ENCODE measurements at places on chromosomes 1 and 21.

DNA sequence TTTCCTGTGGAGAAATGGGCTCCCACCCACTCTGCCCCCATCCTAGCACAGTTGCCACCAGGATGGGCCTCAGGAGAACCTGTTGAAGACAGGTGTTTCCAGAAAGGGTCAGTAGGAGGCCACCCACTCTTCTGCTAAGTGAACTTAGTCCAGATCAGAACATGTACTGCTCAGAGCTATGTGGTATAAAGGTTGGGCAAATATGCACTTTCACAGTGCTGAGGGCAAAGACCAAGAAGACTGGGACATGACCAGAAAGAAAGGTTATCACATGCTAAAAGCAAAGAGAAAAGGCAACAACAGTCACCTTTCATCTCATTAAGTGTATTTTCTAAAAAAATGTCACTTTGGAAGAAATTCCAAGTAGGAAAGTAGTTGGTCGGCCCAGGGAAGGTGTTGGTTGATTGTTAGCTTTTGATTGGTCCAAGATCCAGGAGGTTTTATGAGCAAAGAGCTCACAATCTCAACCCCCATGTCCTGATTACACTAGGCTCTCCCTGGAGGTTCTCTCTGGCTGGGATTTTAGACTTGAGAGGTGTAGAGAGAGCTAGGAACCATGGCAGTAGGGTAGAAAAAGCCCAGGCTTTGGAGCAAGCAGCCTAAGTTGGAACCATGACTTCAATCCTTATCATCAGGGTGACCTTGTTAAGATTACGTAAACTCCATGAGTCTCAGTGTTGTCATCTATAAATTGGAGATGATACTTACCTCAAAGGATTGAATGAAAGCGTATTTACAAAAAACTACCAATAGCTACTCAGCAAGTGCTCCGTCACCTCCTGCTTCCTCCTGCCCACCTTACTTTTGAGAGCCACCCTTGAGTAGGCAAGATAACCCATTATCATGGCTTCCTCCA, 102.6 kb downstream of the GLUL start:
- DNase-seq, result no peak

DNA sequence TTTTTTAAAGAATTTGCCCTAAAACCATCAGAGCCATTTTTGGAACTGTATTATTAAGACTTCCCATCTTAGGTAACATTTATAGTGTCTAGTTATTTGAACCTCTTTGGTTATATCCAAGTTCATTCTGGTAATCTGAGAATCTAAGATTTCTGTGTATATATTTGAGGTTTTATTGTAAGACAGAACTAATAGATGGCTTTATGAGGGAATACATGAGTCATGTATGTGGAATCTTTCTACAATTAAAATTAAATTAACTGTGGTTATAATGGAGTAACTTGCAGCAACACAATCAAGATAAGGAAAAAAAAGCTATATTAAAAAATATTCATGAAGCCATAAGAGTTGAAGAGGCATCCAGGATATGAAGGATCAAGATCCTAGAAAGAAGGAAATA, 92.1 kb downstream of the UBE2U start:
- no peak for DNase-seq

- DNase-seq, result no peak
Measured at GRCh38 chr1:22210636-22211035, 67.7 kb upstream of the WNT4 start.

DNA sequence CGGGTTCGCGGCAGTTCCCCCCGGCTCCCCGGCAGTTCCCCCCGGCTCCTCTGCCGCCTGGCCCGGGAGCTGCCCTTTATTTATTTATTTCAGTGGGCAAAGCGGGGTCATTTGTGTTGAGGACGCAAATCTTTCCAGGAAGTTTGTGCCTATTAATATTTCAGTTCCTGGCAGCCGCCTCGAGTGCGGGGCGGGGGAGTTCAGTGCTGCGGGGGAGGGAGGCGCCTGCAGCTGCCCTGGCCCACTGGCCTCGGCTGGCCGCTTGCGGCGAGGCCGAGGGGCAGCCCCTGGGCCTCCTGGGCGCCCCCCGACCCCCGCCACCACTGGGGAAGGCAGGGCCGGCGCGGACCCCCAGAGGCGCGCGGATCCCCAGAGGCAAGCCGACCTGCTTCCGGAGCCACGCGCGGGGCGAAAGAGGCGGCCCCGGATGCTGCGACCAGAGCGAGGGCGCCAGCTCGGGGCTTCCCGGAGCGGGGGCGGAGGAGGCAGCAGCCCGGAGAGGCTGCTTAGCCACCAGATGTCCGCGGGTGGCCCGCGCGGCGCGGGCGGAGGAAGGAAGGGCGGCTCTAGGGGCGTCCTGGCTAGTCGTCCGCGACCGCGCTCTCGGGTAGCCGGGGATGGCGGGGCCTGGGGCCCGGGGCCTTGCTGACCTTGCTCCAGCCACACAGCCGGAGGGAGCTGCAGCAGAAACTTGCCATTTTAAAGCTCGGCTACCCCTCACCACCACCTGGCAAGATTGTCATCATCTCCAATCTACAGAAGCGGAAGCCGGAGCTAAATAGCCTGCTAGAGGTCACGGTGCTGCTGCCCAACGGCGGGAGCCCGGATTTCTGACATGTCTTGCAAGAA, 48.0 kb downstream of the H3-3A start:
- peak; percentile 69 for DNase-seq

DNA sequence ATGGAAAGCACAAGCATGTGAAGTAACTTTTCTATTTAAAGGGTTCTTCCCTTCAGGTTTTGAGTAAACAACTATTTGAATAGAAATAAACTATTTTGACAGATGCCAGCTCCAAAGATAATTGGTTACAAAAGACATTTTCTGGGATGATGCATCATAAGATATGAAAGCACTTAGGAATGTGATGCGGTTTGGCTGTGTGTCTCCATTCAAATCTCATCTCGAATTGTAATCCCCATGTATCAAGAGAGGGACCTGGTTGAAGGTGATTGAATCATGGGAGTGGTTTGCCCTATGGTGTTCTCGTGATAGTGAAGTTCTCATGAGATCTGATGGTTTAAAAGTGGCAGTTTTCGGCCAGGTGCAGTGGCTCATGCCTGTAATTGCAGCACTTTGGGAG, 6.4 kb downstream of the DISP1 start:
- DNase-seq, result no peak

DNA sequence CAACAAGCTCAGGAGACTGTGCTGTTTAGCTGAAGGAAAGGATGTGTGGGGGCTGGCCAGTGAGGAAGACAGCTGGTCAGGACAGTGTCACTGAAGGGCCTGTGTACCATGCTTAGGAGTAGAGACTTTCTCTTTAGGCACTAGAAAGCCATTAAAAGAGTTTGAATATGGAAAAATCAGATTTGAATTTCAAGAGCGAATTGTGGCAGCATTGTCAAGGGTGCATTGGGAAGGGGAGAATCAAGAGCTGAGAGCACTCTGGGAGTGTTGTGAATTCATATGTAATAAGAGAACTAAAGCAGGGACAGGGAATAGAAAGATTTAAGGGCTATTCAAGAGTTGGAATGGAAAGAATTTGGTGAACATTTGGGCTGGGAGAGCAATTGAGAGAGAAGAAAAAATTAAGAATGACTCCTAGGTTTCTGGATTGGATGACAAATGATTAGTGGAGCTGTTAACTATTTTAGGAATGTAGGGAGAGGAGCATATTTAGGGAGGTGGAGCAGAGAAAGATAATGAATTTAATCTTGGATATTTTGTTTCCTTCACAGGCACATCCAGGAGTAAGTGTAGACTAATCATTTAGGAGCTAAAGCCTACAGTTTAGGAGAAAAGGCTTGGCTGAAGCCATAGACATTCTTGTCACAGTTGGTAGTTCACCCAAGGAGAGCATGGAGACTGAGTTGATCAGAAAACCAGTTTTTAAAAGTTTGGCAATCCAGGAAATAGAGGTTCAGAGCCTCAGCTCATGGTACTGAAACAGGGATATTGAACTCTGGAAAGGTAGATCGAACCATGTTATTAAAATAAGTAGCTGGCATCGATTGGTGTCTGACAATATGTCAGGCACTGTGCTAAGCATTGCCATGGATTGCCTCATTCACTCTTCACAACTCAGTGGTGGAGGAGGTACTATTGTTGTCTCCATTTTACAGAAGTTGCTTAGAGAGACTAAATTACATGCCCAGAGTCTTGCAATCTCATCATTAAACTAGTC, 23.1 kb upstream of the TOR3A start:
- no peak for DNase-seq

- no peak for DNase-seq
Measured at GRCh38 chr1:110245876-110246620, 35.9 kb downstream of the KCNC4 start.

DNA sequence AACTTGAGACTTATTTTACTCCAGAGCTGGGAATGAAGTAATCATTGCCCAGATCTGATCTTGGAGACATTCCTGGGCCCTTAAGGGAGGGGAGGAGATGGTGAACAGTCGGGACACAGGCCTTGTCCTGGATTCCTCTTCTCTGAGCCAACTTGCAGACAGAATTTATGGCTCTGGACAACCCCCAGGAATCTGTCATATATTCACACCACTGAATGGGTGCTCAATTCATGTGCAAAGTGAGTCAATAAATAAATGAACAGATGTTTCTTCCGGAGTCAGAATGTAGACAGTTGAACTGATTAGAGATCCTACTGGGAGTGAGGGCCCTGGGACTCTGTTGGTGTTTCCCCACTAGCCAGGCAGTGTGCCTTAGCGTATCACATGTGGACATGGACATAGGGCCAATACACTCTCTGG, 2.6 kb downstream of the TUFT1 start:
- no peak for DNase-seq

Measured in stimulated activated CD8-positive, alpha-beta memory T cell treated with anti-CD3 and anti-CD28 coated beads, Interleukin-15, amount 100 ng/mL, for 48 hours (primary cell).